NCI-H2081 treated with DMSO at 0.1 percent for 48 hours (cell line): ENCODE measurements at places on chromosomes 4 and X.

DNA sequence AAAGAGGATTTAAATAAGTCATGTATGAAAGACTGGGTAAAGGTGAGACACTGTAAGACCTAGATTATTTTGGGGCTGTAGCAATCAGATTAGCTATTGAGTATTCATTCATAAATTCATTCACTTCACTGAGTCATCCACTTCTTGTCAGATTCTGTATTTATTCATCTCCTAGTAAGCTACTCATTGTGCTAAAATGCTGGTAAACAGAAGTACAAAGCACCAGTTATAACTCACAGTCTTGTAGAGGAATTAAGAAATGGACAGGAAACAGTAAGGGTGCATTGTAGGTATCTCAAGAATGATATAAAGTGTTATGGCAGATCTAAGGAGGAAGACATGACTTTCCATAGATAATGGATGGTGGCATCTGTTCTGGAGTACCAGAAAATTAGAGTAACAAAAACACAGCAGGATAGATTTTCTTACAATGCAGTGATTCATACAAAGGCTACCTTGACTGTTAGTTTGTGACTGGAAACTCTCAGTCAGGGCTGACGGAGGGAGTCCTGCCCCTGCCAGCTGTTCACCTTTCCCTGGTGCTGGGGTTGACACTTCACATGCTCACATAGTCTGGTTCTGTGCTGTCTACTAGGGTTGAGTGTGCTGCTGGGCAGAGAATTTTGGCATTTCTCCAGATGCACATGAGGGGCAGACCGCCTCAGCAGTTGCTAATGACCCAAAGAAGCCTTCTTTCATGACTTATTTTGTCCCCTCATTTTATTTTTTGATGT lies 26.5 kb upstream of the HAND2 start:
- DNase-seq: no peak

DNA sequence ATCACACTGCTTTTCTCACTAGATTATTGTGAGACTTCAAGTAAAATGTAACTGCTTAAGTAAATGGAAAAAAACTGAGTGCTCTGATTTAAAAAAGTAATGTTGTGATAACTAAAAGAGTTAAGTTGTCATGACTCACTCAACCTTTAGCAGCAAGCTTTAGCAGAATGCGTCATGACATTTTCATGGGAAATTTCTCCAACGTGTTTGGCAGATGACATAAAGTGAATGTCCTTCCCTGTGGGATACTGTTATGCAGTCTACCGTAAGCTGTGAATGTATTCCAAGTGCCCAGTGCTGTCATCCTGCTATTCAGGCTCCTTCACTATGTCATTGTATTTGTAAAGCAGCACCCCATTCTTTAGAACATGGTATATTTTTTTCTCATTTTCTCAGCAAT lies 136.2 kb downstream of the CPXCR1 start:
- DNase-seq: no peak

DNA sequence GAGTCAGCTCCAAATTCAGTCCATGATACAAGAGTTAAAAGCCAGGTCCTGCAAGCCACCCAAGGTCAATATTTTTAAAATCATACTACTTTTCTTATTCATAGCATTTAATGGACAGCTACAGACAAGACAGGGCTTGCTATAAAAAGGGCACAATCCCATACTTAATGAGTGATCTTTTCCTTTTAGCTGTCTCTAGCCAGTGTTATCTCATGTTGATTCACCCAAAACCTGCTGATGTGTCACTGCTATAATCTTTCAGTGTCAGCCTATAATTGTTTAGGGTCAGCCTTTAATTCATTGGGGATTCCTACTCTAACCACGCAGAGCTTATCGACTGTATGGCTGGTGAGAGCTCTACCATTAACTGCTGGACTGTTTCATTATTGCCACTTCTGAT lies 51.2 kb upstream of the HCCS start:
- DNase-seq: no peak

- no peak for DNase-seq
Measured at GRCh38 chr4:83486457-83487129, 1.7 kb upstream of the ABRAXAS1 start.

GRCh38 chr4:1488831-1489638 lies 82.8 kb upstream of the NKX1-1 start:
- no peak for DNase-seq

DNA sequence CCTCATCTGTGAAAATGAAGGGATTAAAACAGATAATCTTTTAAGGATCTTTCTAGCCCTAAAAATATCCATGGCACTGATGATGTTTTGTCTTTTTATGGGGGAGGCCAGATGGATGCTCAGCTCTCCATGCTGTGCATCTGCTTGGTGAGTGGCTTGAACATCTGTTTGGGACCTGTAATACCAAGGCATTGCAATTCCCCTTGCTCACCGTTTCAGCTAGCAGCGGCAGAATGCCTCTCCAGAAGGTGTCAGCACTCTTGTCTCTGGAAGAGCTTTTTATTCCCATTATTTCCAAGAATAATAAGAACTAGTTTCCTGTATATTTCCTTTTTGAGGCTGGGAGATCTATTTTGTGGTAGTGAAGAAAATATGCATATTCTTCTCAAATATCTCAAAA lies 151.9 kb upstream of the ANK2 start:
- no peak for DNase-seq

DNA sequence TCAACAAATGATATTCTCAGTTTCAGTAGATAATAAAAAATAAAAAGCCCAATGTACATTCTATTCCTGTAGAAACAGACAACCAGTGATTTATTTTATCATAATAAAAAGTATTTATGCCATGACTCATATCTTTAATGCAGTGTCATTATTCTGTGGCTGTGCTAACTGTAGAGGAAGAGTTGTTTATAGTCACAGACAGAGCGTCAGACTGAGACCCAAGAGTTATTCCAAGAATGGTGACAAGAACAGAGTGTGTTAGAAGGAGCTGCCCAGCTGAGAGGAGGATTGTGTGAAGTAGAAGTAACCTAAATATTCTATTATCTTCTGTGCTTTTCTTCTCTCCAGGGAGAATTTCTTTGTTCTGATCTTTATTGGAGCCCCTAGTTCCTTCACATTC lies 210.7 kb downstream of the PPP1R2C start:
- DNase-seq: no peak

GRCh38 chr4:161320377-161320776 lies 843.4 kb downstream of the FSTL5 start:
- no peak for DNase-seq

DNA sequence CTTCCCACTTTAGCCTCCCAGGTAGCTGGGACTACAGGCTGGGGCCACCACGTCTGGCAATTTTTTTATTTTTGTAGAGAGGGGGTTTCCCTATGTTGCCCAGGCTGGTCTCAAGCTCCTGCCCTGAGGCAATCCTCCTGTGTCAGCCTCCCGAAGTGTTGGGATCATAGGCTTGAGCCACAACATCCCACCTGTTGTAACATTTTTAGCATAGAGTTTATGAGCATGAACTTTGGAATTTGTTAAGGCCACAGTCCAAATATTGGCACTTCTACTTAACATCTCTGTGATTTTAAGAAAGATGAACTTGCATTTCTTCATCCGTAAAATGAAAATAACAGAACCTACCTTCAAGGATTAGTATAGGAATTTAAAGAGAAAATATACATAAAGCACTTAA lies 445.6 kb downstream of the IQCM start:
- DNase-seq: no peak

DNA sequence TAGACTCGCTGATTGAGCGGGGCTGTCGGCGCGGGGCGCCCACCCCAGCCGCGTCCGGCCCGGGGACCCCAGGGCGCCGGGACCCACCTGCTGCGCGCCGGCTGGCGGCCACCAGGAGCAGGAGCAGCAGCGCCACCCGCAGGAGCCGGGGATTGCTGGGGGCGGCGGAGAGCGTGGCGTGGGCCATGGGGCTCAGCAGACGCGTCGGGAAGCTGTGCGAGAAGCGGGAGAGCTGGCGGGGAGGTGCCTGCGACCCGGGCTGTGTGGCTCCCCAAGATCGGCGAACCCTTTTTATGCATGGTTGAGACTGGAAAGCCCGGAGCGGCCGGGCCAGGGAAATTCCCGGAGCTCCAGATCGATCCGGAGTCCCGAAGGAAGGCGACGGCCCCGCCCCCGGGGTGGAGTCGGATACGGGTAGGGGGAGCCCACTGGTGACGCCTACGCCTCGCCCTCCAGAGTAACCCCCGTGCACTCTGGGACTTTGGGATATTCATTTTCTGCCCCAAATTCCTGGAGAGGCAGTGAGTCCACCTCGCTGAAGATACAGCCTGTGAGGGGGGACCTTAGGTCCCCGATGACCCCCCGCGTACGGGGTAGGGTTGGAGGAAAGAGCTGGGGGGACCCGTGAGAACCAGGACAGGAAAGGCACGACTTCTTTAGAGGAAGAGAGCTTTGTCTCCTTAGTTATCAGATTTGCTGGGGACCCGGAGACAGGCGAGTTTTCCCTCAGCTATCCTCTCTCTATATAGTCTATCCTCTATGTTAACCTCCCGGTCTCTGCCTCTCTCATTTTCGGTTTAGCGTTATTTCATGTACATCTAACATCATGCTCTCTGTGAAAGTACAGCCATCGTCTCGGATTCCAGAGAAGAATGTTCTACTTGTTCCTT lies at the start of gene CXCL3:
CXCL3 (minus strand) TSS at position 265 of the 890 bp plus-strand sequence; CDS start at position 187, 78 bp downstream.
- no peak for DNase-seq

DNA sequence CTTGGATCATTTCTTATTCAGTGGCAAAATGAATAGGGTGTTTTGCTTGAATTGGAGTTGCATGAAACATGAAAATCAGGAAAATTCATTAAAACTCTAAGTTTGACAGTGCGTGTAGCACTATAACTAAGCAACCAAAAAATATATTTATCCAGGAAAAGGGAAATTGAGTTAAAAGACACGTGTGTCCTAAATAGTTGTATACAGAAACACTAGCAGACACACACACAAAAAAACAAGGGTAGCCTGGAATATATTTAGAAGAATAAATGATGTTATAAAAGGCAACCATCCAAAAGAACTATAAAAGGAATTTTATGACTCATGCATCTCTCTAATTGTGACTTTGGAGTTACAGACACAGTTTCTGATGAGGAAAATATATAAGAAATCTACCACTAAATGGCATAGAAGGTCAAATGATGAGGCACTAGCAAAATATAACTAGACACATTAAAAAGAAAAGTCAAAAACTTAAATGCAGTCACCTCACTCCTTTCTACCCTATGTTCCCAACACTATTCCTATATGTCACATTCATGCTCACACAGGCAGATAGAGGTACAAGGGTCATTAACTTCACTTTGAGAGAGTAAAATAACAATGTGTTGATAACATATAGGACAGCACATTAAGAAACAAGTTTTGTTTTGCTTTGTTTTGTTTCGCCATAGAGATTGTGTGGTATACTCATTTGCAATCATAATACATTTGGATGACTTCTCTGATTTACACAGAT lies 793.6 kb upstream of the INTU start:
- DNase-seq: no peak

- DNase-seq: no peak
Measured at GRCh38 chrX:39591099-39591498, 506.7 kb downstream of the BCOR start.

DNA sequence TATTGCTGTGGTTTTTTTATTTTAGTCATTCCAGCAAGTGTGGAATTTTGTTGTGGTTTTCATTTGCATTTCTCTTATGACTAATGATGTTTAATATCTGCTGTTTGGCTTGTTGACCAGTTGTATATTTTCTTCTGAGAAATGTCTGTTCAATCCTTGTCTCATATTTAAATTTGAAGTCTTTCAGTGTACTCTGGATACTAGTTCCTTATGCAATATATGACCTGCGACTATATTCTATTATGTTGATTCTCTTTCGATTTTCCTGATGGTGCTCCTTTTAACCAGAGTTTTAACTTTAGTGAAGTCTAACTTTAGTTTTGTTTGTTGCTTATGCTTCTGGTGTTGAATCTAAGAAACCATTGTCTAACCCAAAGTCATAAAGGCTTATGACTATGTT lies 1528.0 kb downstream of the TECRL start:
- DNase-seq: no peak

DNA sequence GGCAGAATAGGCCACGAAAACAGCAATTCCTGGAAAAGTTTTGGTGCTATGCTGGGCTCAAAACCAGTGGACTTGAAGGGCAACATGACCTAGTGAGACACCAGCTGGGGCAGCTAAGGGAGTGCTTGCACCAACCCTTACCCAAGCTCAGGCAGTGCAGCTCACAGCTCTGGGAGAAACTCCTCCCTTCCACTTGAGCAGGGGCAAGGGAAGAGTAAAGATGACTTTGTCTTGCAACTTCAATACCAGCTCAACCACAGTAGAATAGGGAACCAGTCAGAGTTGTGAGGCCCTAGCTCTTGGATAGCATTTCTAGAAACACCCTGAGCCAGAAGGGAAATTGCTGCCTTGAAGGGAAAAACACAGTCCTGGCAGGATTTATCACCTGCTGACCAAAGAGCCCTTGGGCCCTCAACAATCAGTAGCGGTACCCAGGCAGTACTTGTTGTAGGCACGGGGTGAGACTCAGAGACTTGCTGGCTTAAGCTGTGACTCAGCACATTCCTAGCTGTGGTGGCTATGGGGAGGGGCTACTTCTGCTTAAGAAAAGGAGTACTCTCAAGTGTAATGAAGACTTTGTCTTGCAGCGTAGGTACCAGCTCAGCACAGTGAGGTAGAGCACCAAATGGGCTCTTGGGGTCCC lies 19.7 kb upstream of the ABCG2 start:
- no peak for DNase-seq

DNA sequence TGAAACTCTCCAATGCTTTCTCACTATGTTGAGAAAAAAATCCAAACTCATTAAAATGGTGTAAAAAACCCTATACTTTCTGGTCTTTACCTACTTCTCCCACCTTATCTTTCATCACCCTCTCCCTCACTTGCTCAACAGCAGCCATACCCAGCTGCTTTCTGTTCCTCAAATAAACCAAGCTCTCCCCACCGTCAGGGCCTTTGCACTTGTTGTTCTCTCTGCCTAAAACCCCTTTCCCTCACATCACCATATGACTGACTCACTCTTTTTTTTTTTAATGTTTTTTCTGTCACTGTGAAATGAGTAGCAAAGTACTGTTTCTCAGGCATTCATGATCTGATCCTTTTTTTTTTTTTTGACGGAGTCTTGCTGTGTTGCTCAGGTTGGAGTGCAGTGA lies 122.3 kb upstream of the TMEM164 start:
- DNase-seq: no peak

GRCh38 chrX:136954930-136955329 lies 74.4 kb upstream of the RBMX start:
- DNase-seq: no peak
